ENCODE measurements at places on chromosomes 6 and 20. TPM values are rescaled to one million over a fixed set of nuclear protein-coding genes. Genes with fewer than 3 reads are reported as not detected.
A peak's percentile ranks its signal among the peaks of the same experiment; 100 is the strongest.

- no peak for DNase-seq
These were observed 21.3 kb downstream of the AARS2 start for GRCh38 chr6:44291841-44292240.

GRCh38 chr6:109025639-109026038 is 69.0 kb downstream of the SESN1 start:
- DNase-seq: no peak

The C6orf15 gene
- not detected for total RNA-seq

- no peak for DNase-seq
These were observed 13.8 kb downstream of the UBE2V1 start for GRCh38 chr20:50099113-50099512.

The OR2H1 gene
- not detected for total RNA-seq

The UTRN gene
- 96.4 TPM for total RNA-seq

- DNase-seq: no peak
These were observed 22.9 kb upstream of the ESR1 start for GRCh38 chr6:151784441-151785214.

- DNase-seq: peak; percentile 54
These were observed 1.1 kb downstream of the SLC22A1 start for GRCh38 chr6:160122744-160123143.
